ENCODE measurements at places on chromosomes 7 and 10. TPM values are rescaled to one million over a fixed set of nuclear protein-coding genes. Genes with fewer than 3 reads are reported as not detected.
A peak's percentile ranks its signal among the peaks of the same experiment; 100 is the strongest.

DNA sequence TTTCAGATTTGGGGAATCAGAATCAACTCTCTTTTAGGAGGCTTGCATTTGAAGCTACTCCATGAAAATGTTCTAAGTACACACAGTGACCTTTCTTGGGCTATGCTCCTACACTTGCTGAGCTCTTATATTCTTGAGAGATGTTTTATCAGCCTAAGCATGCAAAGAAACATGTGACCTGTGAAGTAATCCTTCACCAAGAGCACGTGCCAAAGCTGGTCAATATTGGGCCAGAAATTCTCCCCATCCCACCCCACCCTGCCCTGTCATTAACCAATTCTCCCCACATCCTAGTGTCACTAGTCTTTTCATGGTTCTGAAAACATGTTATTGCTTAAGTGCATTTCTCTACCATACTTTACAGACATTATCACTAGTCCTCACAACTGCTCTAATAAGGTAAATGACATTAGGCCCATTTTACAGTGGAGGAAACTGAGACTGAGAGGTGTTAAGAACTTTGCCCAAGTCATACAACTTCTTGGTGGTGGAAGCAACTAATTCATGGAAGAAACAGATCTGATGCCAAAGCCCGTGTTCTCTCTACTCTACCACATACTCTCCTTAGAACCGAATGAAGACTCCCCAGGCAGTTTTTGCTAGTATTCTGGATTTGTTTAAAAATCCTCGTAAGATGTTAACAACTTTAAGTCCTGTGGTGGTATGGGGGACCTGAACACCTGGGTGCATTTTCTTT lies 200.6 kb downstream of the PTEN start:
- no peak for DNase-seq

GRCh38 chr10:71436268-71437125 lies 39.8 kb downstream of the CDH23 start:
- DNase-seq, result no peak

DNA sequence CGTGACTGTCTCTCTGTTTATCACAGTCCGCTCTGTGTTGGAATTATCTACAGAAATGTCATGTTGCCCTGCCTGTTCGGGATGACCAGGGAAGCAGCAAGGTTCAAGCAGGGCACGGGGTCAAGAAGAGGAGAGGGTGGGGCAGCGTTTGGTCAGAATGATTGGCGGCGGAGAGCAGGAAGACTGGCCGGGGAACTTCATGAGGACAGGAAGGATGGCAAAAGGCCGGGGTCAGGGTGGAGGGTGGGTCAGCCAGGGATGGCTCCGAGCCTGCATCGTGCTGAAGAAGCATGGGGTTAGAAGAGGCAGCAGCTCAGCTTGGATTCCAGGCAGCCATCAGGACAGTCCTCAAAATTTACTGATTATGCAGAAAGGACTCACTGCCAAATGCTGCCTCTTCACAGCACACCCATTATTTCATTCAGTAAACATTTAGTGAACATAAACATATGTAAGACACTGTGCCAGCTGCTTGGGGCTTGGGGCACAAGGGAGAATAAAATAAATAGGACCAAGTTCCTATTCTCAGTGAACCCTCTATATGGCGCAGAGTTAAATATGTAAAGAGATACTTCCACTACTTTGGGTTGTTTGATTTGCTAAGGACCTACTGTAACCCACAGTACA lies 42.8 kb downstream of the WNT2 start:
- no peak for DNase-seq

- peak; percentile 79 for DNase-seq
Measured at GRCh38 chr7:95527033-95527775, 41.5 kb downstream of the ASB4 start.

DNA sequence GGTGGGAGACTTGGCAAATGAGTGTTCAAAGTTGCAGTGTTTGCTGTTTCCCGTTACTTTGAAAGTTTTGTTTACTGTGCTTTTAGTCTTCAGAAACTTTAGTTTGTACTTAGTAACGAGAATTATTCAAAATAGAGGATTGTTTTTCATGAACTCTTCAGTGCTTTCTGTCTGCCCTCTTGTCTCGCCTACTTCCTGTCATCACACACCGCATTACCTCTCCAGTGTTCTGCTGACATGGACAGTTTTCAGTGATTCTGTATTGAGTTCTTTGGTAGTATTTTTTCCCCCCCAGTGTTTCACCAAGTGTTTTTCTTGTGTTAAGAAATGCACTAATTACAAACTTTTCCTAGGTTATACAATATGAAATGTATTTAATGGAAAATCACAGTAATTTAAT lies 207.0 kb downstream of the MLLT10 start:
- no peak for DNase-seq

The RAB19 gene
- total RNA-seq, result not detected

The MRLN gene
- total RNA-seq, result not detected

DNA sequence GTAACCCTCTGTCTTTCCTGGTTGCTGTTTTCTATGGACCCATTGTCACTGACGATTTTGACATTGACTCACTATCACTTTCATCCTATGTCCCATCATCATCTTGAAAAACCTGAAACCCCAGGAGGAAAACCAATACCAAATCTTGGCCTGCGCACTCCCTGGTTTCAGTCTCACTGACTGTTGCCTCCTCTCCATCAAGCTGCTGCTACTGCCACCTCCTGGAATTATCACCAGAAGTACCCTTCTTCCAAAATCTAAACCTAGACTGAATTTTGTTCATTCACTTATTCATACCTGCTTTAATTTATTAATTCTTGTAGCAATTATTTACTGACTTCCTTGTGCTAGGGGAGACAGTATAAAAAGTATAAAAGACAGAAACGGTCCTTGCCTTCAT lies 44.5 kb upstream of the ACBD5 start:
- peak; percentile 67 for DNase-seq

- DNase-seq, result no peak
Measured at GRCh38 chr10:88848499-88848898, 3.1 kb downstream of the ANKRD22 start.

- no peak for DNase-seq
Measured at GRCh38 chr10:72593963-72594362, 31.9 kb downstream of the MICU1 start.

Data from Karpas-422 (cell line).